ENCODE measurements at places on chromosomes 4 and X.

- no peak for DNase-seq
Measured at GRCh38 chr4:94516999-94517398, 65.3 kb downstream of the PDLIM5 start.

- DNase-seq = no peak
Measured at GRCh38 chr4:3121110-3121509, 46.6 kb downstream of the HTT start.

GRCh38 chrX:44494357-44494756 lies 48.3 kb downstream of the FUNDC1 start:
- no peak for DNase-seq

- peak; percentile 91 for DNase-seq
Measured at GRCh38 chr4:13627606-13628311, at the start of gene BOD1L1. Gene BOD1L1, minus strand, starts transcription at chr4:13627725. Its CDS starts 138 bp downstream, at chr4:13627587.

- DNase-seq = no peak
Measured at GRCh38 chrX:43612400-43612799, 43.7 kb upstream of the MAOA start.
